HT1080 (cell line): ENCODE measurements at places on chromosomes 4 and X. TPM values are rescaled to one million over a fixed set of nuclear protein-coding genes. Genes with fewer than 3 reads are reported as not detected.

DNA sequence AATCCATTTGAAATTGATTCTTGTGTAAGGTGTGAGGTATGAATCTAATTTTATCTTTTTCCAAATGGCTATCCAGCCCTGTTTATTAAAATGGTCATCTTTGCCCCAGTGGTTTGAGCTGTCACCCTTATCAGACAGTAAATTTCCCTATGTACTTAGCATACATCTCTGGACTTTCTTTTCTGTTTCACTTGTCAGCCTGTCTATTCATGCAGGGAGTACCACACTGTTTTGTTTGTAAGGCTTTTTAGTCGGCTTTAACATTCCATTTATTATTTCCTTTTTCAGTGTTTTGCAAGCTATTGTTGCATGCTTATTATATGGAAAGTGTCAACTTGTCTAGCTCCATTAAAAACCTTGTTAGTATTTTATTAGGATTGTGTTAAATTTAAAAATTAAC lies 155.8 kb downstream of the STAG2 start:
- DNase-seq, result no peak

DNA sequence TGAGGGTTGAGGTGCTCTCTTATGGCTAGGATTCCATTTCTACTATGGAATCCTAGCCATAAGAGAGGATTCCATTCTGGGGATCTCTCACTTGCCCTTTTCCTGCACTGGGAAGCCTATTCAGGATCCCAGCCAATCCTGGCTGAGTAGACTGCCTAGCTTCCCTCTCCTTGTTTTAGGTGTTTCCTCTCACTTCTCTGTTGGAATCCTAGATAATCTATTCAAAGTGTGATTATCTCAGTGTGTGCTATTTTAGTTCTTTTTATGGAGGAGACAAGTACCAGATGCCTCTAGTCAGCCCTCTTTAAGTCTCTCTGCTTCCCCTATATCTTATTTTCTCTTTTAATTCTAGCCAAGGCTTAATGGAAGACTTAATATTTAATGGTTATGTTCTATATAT lies 34.5 kb upstream of the DDIT4L start:
- DNase-seq, result no peak

GRCh38 chr4:2754848-2755819 lies 1.0 kb downstream of the TNIP2 start:
- DNase-seq, result no peak

DNA sequence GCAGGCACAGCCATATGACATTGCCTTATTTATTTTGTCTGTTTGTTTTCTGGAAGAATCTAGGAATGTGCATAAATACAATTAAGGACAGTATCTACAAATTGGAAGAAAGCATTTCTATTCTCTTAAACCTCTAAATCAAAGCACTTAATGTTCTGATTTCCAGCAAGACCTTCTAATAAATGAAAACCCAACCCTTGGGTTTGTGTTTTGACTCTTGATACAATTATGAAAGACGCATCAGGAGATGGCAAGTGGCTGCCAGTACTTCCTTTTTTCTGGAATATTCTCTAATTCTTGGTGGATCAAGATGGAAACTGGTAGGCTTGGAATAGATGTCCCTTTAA lies 437 bp upstream of the CPE start:
- DNase-seq, result no peak

GRCh38 chr4:53477038-53477565 lies 99.7 kb downstream of the FIP1L1 start:
- DNase-seq, result no peak

Gene RS1
- not detected in 2 replicates for total RNA-seq

DNA sequence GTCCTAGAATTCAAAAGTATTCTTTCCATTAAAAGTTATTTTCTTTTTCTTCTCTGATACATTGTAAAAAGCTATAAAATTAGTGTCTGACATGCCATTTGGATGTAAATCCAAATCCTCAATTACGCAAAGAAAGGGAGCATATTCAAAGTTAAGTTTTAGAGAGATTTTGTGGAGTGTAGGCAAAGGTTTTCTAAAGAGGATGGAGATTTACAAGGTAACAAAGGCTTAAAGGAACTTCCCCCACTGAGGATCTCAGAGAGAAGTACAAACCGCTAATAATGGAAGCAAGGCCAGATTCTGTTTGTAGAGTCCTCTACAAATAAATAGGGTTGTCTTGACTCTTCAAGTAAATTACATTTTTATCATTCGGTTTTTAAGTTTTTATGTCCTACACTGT lies 91.0 kb upstream of the MAPK10 start:
- DNase-seq, result no peak

- no peak for DNase-seq
These were observed 16.5 kb upstream of the HPRT1 start for GRCh38 chrX:134443461-134443860.

Gene FUNDC1
- 16.7 and 18.8 TPM in 2 replicates for total RNA-seq

- DNase-seq, result no peak
These were observed 60.8 kb downstream of the DDX60 start for GRCh38 chr4:168257768-168258167.

Gene TRIM75
- total RNA-seq, result not detected in 2 replicates

Gene SH3TC1
- total RNA-seq, result 3.6 and 5.3 TPM in 2 replicates

GRCh38 chr4:144504883-144505282 lies 141.1 kb upstream of the HHIP start:
- no peak for DNase-seq

Gene DCAF12L1
- total RNA-seq, result not detected in 2 replicates

GRCh38 chrX:65657659-65658058 lies 9.8 kb upstream of the MSN start:
- DNase-seq, result no peak

Gene ZDHHC15
- not detected in 2 replicates for total RNA-seq

GRCh38 chrX:102627640-102628039 lies 23.6 kb upstream of the GPRASP1 start:
- no peak for DNase-seq

- DNase-seq, result no peak
These were observed 35.4 kb downstream of the ZNF41 start for GRCh38 chrX:47447607-47448006.

GRCh38 chr4:41791557-41791956 lies 43.0 kb upstream of the PHOX2B start:
- no peak for DNase-seq
